Stimulated activated CD4-positive, alpha-beta T cell treated with anti-CD3 and anti-CD28 coated beads, TNF-alpha, amount 100 ng/mL, for 4 hours (primary cell): ENCODE measurements at places on chromosomes 16 and 17.

- no peak for DNase-seq
These were observed 41.9 kb downstream of the FTO start for GRCh38 chr16:53745753-53746266.

- no peak for DNase-seq
These were observed 98.8 kb downstream of the SYCE1L start for GRCh38 chr16:77297996-77298395.

DNA sequence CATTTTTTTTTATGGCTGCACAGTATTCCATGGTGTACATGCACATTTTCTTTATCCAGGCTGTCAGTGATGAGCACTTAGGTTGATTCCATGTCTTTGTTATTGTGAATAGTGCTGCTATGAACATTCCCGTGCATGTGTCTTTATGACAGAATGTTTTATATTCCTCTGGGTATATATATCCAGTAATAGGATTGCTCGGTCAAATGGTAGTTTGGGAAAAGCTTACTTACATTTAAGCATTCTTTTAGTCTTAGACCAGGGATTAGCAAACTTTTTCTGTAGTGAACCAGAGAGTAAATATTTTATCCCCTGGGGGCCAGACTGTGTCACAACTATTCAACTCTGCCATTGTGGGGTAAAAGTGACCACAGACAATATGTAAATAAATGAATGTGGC, 40.2 kb downstream of the MED13 start:
- DNase-seq: no peak

DNA sequence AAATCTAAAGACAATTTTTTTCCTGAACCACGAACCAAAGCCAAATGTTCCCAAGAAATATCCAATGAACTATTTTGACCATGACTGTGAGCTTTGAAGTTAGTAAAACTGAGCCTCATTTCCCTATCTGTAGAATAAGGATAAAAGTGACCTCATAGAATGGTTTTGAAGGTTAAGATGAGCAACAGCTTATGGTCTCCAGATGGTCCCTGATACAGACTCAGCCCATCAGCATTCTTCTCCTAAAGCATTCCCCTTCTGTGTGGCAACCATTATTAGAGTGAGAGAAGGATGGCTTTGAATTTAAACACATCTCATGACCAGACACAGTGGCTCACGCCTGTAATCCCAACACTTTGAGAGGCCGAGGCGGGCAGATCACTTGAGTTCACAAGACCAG, 70.1 kb downstream of the COPRS start:
- no peak for DNase-seq
